C1 segment of cervical spinal cord (tissue), 14 donors: ENCODE measurements at places on chromosomes 1 and 21.

GRCh38 chr21:42558846-42559245 is 45.2 kb downstream of the SLC37A1 start:
- no peak for DNase-seq

DNA sequence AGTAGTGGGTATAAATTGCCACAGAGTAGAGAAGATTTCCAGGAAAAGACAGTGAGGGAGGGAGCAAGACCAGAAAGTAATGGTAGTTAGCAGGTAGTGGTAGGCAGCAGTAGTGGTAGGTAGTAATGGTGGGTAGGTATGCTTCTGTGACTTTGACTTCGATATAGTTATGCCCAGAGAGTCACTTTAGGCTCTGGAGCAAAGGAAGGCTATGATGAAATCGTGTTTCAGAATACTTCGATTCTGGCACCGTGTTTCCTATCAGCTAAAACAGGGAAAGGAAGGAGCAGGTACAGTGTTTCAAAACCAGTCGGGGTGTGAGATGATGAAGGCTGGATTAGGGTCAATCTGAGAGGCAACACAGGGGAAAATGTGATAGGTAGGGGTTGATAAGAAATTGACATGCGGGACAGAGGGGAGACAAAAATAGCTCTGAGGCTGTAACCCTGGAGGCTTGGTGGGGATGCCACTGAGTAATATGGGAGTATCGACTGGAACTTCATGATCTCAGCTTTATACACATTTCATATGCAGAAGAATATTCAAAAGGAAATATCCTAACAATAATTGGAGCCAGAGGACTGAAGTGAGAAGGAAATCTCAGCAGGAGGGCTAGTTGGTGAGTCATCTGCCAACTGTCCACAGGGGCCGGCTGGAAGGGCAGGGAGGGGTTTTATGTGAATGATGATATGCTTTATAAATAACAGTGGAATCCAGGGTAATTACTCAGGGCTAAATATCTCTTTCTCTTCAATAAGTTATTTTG is 25.2 kb upstream of the TRIM45 start:
- DNase-seq, result no peak

- no peak for DNase-seq
Observed at GRCh38 chr1:17919525-17920439, 164.6 kb downstream of the ACTL8 start.

- DNase-seq, result no peak
Observed at GRCh38 chr21:35350965-35351364, 301.9 kb upstream of the RUNX1 start.

DNA sequence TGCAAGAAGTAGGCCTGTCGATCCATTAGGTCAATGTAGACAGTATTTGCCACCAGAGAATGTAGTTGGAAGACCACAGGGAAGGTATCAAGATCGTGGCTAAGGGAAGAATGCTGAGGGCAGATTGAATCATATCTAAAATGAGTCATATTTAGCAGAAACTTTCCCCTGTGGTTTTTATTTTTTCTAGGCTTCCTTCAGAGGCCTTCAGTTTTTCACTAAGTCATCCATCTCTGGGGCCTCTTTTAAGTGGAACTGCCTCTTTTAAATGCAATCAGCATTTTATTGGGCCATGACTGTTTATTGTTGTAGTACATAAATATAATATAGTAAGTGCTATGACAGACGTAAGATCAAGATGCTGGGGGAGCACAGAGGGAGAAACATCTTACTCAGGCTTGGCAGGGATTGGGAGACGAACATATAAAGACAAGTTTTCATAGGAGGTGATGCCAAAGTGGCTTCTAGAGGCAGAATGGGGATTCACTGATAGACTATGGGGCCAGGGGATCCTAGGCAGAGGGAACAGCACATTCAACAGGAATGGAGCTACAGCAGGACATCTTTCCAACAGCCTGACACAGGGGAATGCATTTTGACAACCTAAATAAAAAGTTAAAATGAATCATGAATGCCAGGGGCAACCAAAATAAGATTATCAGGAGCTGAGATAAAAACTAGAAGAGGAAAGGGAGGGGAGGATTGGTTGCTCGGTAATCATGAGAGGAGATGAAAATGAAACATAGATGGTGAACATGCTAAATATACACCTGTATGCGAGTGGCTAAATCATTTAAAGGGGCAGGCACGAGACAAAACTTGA is 20.1 kb downstream of the UBE2U start:
- no peak for DNase-seq

- no peak for DNase-seq
Observed at GRCh38 chr1:109309347-109309746, 2.5 kb upstream of the MYBPHL start.
